ENCODE measurements at places on chromosomes 7 and 10.
A peak's percentile ranks its signal among the peaks of the same experiment; 100 is the strongest.

DNA sequence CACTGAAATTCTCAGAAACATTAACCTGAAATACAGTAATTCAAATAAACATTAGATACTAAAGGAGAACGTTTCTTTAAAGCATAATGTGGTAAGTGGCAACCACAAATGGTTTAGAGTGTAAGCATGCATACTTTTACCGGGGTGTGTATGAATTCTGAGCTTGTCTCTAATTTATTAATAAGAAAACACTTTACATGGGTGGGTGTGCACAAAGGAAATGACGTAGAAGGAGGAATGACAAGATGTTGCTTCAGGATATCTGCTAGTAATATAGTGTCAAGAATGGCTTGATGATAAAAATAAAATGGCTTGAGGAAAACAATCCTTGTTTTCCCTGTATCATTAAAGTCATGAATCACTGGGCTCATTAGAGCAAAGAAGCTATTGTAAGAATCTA, 92.5 kb downstream of the ARL4A start:
- no peak for DNase-seq

DNA sequence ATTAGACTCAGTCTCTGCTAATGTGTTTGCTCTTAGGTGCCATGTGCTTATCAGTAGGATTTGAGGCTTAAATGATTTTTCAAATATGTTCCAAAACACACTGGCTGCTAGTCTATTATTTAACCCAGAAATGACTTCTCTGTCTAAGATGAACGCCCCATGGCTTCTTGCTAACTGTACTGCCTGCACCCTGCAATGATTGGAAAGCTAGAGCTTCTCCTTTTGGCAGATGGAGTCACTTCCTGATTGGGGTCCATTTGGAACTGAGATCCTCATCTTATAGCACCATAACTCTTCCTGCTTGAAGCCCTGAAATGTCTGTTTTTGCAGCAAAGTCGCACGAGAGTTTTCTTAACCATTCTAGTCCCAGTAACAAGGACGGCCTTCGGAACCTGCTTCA, 186.5 kb upstream of the ADO start:
- no peak for DNase-seq

GRCh38 chr10:53022611-53023088, 250.1 kb upstream of the MBL2 start:
- no peak for DNase-seq

GRCh38 chr7:12590559-12590958, 20.0 kb downstream of the SCIN start:
- no peak for DNase-seq

DNA sequence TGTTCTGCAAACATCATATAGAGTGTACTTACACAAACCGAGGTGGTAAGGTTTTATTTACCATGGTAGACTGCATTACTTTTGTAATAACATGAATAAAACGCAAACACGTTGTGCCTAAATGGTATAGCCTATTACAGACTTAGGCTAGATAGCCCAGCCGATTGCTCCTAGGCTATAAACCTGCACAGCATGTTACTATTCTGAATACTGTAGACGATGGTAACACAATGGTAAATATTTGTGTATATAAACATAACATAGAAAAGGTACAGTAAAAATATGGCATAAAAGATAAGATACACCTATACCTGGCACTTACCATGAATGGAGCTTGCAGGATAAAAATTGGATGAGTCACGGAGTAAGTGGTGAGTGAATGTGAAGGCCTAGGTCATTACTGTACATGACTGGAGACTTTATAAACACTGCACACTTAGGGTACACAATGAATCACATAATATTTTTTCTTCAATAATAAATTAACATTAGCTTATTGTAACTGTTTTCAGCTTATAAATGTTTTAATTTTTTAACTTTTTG, 16.3 kb downstream of the AKR1D1 start:
- DNase-seq, result no peak

- DNase-seq, result no peak
Measured at GRCh38 chr7:138542183-138542582, 82.1 kb downstream of the TRIM24 start.

GRCh38 chr7:28840592-28840995, 117.5 kb downstream of the TRIL start:
- DNase-seq, result no peak

DNA sequence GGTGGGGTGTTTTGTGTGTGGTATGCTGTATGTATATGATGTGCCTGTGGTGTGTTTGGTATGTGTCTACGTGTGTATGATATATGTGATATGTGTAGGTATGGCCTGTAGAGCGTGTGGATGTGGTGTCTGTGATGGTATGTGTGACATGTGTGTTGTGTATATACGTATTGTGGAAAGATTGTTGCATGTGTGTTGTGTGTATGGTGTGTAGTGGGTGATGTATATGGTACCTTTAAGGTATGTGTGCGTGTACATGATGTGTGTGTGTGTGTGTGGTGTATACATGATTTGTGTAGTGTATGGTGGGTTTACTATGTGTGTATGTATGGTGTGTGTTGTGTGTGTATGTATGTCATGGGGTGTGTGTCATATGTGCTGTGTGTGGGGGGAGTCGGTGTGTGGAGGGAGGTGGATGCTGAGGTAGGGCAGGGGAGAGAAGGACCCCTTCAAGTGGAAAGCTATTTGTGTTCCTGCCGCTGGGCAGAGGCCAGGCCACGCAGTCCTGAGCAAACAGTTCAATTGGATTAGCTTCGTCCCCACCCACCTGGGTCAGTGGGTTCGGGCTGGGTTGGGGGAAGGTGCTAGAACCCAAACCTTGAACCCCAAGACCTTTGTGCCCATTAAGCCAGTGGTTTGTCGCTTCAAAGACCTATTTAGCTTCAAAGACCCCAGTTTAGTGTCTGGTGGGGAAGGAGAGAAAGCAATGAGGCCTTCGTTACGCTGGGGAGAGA, 1.9 kb upstream of the TRPV6 start:
- no peak for DNase-seq

DNA sequence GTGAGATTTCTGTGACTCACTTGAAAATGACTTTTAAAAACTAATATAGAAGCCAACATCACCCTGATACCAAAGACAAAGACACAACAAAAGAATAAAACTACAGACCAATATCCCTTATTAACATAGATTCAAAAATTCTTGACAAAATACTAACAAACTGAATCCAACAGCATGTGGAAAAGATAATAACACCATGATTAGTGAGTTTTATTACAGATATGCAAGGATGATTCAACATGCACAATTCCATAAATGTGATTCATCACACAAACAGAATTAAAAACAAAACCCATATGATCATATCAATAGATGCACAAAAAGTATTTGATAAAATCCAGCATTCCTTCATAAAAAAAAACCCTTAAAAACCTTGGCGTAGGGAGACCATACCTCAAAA, 6.5 kb downstream of the MGAM start:
- DNase-seq, result no peak

GRCh38 chr7:68176974-68177373, 1180.3 kb downstream of the TYW1 start:
- peak; percentile 87 for DNase-seq
